HS-27A (cell line): ENCODE measurements at places on chromosomes 2 and 18.

DNA sequence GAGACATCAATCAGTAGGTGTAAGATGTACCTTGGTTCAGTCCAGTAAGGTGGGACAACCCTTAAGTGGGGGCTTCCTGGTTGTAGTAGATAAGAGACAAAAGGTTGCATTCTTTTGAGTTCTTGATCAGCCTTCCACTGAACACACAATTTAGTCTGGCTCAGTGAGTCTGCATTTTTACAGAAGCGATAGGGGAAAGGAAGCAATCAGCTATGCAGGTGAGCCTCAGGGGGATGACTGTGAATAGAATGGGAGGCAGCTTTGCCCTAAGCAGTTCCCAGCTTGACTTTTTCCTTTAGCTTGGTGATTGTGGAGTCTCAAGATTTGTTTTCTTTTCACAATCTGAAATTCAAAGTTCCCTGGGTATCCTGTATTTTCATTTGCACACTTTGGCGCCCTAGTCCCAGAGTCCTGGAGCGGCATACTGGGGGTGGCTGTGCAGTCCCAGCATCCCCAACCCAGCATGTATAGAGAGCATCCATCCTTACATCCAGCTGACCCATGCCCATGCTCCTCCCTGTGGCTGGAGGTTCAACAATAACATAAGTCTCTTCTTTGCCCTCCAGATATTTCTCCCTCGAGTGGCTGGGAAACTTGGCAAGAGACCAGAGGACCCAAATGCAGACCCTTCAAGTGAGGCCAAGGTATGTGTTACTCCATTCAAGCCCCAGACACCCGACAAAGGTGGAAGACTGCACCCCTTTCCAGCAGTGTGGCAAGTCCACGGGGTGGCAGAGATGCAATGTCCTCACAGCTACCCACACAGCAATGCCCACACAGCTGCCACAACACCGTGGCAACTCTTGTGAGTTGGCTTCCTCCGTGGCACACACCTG lies 20.1 kb upstream of the PRLH start:
- DNase-seq: no peak

GRCh38 chr2:73297151-73297559 lies 3.8 kb upstream of the EGR4 start:
- DNase-seq: no peak

GRCh38 chr2:189952536-189953109 lies 109.9 kb downstream of the MSTN start:
- DNase-seq: no peak

- DNase-seq: no peak
These were observed 22.5 kb upstream of the CDKL4 start for GRCh38 chr2:39266139-39266805.

- DNase-seq: no peak
These were observed 458.5 kb upstream of the SALL3 start for GRCh38 chr18:78521136-78521535.

DNA sequence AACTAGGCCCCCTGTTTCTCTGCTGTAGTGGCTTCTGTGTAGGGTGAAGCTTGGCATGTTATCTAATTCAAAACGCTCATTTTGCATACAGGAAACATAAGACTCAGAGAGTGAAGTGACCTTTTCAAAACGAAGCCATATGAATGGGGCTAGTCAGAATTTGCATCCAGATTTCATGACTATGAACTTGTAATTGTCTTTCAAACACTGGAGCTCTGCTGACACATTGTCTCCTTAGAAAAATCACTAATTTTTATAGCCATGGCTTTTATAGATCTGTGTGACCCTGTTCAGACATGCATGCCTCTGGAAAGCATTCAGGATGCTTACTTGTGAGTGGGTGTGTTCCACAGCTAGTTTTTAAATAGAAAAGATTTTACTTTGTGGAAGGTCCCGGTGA lies 444.3 kb upstream of the GCFC2 start:
- no peak for DNase-seq

DNA sequence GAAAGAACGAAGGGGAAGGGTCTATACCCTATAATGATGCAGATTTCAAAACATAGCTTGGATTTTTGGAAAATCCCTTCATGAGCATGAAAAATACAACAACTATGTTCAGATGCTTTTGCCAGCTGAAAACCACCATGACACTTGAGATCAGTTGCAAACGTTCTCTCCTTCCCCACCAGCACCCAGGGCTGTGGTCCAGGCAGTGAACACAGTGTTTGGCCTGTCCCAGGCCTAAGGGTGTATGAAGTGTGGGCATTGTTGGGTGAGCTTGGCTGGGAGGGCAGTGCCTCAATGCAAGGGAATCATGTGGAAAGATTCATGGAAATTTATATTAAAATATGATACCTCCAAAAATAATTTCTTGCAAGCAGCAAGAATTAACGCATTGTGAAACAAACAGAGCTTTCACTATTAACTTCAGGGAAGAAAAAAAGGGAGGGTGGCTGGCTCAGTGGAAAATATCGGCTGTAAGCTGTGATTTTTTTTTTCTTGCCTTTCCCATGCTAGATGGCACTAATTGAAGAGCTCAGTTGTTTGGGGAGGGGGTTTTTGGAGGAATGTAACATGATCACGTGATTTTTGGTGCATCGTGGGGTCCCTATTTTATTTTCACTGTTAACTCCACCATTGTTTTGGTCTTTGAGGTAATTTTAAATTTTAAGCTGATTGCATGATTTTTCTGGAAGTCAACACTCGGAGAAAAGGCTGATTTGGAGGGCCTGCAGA lies 52.0 kb downstream of the CDC42EP3 start:
- no peak for DNase-seq

- no peak for DNase-seq
These were observed 728.8 kb downstream of the CNTNAP5 start for GRCh38 chr2:124753842-124754241.

DNA sequence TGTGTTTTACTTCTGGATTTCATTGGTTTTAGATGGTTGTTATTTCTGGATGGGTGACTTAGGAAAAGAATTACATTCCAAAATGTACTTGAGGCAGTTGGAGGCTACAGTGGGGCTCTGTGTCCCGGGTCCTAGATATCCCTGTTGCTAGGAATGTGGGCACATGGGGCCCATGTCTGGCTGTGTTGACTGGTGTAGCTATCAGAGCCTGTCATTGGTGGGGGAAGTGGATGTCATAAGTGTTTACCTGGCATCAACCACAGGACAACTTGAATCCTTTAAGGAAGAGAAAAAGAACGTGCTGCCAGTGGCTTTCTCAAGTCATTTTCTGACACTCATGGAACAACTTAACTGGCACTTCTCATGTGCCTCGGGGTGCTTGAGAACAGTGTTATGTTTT lies 30.4 kb downstream of the IL18R1 start:
- DNase-seq: no peak

DNA sequence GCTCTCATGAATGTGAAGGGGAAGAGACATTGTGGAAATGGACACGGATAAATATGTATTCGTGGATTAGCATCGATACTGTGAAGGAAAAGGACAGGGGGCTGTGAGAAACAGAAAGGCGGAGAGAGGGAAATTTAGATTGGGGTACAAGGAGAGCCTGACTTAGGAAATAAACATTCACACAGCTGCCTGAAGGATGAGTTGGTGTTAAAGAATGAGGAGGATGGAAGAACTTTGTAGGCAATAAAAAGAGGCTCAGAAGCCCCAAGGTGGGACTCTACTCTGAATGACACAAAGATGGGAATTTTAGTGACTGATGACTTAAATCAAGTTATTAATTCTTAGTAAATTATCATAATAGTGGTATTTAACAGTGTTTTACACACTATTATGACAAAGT lies 10.1 kb downstream of the MYO1B start:
- no peak for DNase-seq

DNA sequence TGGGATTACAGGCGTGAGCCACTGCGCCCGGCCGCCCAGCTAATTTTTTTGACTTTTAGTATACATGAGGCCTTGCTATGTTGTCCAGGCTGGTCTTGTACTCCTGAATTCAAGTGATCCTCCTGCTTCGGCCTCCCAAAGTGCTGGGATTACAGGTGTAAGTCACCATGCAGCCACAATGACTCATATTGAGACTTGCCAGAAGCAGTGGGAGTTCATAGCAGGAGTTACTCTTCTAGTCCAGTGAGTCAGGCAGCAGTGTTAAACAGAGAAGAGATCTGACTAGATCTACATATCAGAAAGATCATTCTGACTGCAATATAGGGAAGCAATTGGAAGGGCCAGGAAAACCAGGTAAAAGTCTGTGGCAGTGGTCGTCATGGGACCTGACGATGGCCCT lies 1.5 kb upstream of the FLACC1 start:
- no peak for DNase-seq

DNA sequence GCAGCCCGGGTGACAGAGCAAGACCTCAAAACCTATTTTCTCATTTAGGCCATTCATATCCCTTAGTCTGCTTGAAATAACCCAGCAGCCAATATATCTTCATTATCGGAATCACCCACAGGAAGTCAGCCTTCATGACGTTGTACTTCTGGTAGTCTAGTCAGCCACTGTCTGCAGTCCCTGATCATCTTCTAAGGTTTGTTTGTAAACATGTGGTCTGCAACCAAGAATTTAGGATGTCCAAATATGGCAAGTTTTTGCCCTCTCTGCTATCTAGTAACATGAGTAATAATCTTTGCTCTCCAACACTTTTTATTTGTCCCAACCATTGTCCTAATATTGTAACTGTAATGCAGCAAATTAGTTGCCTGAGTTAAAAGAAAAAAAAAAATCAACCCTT lies 92.5 kb downstream of the PRPF40A start:
- DNase-seq: no peak

GRCh38 chr18:76547296-76547695 lies 52.3 kb upstream of the ZNF516 start:
- DNase-seq: no peak

DNA sequence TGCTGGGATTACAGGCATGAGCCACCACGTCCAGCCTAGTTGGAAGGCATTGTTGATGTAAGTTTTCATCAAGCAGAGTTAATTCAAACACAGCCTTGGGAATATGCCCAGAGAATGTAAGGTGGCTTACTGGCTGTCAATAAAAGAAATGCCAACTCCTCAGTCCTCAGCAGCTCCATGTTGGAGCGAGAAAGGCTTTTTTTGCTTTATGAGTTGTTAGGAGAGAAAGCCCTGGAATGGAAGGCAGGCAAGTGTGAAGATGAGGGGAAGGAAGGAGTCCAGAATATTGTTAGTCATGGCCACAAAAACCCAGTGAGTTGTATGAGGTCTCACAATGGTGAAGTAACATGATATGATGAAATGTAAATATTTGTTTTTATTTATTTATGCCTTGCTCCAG lies 57.1 kb downstream of the MAP4K4 start:
- no peak for DNase-seq

DNA sequence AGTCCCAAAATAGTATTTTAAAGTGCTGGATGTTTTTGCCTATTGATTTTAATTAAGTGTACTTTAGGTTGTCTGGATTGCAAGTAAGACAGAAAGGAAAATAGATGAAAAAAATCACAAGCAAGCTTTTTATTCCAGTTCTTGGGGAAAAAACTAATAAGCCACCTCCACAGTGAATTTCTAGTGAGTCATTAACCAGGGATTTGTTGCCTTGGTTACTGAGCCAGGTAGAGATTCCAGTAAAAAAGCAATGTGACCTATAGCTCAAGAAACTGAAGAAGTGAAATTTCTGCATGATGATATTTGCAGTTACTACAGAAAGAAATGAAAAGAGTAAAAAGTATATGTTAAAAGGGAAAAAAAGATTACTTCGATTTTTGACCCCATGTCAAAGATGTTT lies 160.6 kb downstream of the METTL4 start:
- no peak for DNase-seq

GRCh38 chr18:11043694-11044093 lies 105.7 kb downstream of the PIEZO2 start:
- no peak for DNase-seq

DNA sequence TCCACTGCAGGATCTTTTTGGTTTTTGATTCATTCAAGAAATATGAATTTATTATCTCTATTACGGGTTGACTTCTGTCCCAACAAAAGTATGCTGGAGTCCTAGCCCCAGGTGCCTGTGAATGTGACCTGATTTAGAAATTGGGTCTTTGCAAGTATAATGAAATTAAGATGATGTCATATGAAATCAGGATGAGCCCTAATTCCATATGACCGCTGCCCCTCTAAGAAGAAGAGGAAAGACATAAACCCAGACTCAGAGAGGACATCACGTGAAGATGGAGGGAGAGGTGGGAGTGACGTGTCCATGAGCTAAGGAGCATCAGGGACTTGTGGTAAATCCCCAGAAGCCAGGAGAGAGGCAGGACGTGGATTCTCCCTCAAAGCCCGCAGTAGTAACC lies 287.1 kb downstream of the LPIN1 start:
- DNase-seq: no peak

GRCh38 chr2:129071531-129071930 lies 752.9 kb upstream of the HS6ST1 start:
- no peak for DNase-seq

GRCh38 chr2:96391153-96391827 lies 55.7 kb downstream of the NCAPH start:
- DNase-seq: no peak

DNA sequence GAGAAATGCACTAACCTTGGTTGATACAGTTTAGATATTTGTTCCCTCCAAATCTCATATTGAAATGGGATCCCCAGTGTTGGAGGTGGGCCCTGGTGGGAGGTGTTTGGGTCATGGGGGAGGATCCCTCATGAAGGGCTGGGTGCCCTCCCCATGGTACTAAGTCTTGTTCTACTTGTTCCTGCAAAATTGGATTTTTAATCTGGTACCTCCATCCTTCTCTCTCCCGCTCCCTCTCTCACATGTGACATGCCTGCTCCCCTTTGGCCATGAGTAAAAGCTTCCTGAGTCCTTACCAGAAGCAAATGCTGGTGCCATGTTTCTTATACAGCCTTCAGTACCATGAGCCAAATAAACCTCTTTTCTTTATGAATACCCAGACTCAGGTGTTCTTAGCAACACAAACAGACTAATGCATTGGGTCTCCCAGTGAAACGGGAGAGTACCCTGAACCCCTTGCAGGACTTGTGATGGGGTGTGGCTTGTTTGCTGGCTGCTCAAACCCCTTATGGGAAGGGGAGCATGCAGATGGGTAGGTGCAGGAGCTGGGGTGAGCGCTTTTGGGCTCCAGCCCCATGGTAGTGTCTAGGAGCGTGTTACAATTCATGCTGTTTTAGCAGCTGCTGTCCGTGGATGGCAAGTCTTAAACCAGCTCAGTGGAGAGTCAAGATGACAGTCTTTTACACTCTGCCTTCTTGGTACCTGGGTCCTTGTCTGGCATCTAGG lies 27.2 kb downstream of the FAHD2B start:
- no peak for DNase-seq

GRCh38 chr2:203904022-203904421 lies 32.5 kb upstream of the ICOS start:
- DNase-seq: no peak

GRCh38 chr2:65231892-65232477 lies 4.4 kb downstream of the ACTR2 start:
- DNase-seq: no peak

DNA sequence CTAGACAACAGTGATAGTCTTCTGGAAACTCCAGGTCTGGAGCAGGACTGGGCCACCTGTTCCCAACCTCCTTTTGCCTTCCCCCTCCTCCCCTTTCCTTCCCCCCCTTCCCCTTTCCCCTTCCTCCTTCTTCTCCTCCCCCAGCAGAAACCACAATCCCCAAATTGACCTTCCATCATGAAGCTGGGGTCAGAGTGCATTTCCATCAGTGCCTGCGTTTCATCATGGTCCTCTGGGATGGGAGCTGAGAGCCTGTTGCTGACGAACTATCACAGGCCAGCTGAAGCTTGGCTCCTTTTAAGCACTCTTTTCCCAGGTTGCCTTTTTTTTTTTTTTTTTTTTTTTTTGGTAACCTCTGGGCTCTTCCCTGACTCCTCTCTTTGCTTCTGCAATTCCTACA lies 52.6 kb upstream of the SMAD2 start:
- DNase-seq: no peak
